ENCODE measurements at places on chromosomes 13 and 19. TPM values are rescaled to one million over a fixed set of nuclear protein-coding genes. Genes with fewer than 3 reads are reported as not detected.

- no peak for DNase-seq
- no peaks in the 10 kb centered on the region for H3K27me3 ChIP-seq
- H3K4me3 ChIP-seq: no peak overlapping the region
- H3K4me1 ChIP-seq: no peaks in the 10 kb centered on the region
- no peak overlapping the region for H3K27ac ChIP-seq
Observed at GRCh38 chr13:94259984-94260383, 219.5 kb downstream of the DCT start.

GRCh38 chr13:113897966-113898365, 34.1 kb upstream of the GAS6 start:
- no peaks in the 10 kb centered on the region for H3K36me3 ChIP-seq
- no peaks in the 10 kb centered on the region for H3K4me1 ChIP-seq
- no peak overlapping the region for H3K4me3 ChIP-seq

DNA sequence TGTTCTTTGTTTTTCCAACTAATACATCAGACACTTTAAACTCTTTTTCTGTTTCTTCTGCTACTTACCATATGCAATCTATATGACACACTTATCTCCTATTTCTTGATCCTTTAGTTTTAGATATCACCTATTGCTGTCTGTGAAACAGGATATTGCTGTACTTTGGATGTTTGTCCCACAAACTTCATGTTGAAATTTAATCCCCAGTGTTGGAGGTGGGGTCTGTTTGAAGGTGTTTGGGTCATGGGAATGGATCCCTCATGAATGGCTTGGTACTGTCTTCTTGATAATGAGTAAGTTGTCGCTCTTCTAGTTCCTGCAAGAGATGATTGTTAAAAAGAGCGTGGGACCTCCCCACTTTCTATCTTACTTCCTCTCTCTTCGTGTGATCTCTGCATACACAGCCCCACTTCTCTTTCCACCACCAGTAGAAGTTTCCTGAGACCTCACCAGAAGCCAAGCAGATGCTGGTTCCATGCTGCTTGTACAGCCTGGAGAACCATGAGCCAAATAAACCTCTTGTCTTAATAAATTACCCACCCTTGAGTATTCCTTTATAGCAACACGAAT, 244.2 kb downstream of the NHLRC3 start:
- peaks cover 16% of the 10 kb centered on the region for H3K27me3 ChIP-seq
- H3K4me1 ChIP-seq: no peaks in the 10 kb centered on the region
- H3K36me3 ChIP-seq: no peaks in the 10 kb centered on the region
- H3K27ac ChIP-seq: no peak overlapping the region

- no peak for DNase-seq
- H3K36me3 ChIP-seq: no peaks in the 10 kb centered on the region
- peaks cover 4% of the 10 kb centered on the region for H3K4me1 ChIP-seq
- H3K4me3 ChIP-seq: no peak overlapping the region
- H3K27me3 ChIP-seq: no peaks in the 10 kb centered on the region
Observed at GRCh38 chr13:100532836-100533435, 55.7 kb downstream of the GGACT start.

DNA sequence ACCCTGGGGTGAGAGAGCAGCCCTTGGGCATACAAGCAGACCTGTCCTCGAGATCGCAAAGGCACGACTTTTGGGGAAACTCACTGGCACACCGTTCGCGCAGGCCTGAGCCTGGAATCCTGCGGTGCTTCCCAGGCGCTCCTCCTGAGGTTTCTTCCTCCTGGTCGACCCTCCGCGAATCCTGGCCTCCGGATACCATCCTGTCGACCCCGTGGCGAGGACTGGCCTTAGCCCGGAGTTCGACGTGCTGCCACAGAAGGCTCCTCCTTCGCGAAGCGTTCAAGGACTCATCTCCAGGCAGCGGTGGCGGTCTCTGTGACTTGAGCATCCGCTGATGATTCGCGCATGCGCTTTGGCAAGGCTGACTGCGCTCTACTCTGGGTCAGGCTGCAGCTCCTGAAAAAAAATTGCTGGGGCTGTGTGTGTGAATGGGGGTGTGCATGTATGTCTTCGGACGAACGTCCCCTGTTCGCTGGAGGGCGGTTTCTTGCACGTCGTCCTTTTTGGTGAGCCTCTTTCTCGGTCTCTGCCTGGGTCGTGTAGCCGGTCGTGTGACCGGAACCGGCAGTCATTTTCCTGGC, 64.4 kb upstream of the ZNF527 start:
- no peaks in the 10 kb centered on the region for H3K27me3 ChIP-seq
- peaks cover 3% of the 10 kb centered on the region for H3K36me3 ChIP-seq
- no peak for DNase-seq
- no peaks in the 10 kb centered on the region for H3K4me1 ChIP-seq
- H3K4me3 ChIP-seq: no peak overlapping the region
- H3K27ac ChIP-seq: no peak overlapping the region

DNA sequence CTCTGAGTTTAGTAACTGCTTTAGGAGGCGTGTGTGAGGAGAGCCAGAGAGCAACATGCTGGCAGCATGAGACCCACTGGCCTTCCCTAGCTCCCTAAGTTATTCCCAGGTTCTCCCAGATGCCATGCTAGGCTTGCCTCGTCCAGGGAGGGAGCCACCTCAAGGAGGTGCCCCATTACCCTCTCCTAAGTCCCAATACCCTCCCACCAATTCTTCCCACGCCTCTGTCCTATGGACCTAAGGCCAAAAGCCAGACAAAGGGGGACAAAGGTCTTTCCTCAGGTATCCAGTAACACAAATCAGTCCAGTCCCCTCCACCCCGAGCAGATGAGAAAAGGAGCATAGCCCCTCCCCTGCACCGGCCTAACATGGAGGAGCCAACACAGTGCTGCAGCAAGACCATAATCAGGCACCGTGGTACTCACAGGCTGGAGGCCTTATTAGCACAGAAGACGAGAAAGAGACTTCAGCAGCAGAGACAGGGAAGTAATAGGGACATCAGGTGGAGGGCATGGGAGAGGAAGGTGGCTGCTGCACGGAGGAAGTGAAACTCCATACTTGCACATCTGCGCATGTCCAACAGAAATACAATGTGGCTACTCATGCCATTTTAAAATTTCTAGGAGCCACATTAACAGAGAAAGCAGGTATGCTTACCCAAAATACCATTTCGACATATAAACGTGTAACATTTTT, 46.3 kb downstream of the BRD4 start:
- peaks cover 77% of the 10 kb centered on the region for H3K4me1 ChIP-seq
- peak overlapping the region; percentile 43 for H3K27ac ChIP-seq
- DNase-seq: no peak
- H3K27me3 ChIP-seq: no peaks in the 10 kb centered on the region
- H3K36me3 ChIP-seq: no peaks in the 10 kb centered on the region

DNA sequence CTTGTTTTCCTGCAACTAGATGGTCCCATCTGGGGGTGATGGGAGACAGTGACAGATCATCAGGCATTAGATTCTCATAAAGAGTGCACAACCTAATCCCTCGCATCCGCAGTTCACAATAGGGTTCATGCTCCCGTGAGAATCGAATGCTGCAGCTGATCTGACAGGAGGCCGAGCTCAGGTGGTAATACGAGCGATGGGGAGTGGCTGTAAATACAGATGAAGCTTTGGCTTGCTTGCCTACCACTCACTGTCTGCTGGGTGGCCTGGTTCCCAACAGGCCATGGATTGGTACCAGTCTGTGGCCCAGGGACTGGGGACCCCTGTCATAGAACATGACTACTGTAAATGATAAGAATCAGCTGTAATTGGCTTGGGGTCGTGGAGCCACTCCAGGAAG, 28.0 kb downstream of the WDR88 start:
- peaks cover 35% of the 10 kb centered on the region for H3K4me1 ChIP-seq
- no peak for DNase-seq
- H3K4me3 ChIP-seq: no peak overlapping the region
- peak overlapping the region; percentile 89 for H3K27ac ChIP-seq

- no peaks in the 10 kb centered on the region for H3K36me3 ChIP-seq
- no peak overlapping the region for H3K4me3 ChIP-seq
- no peak overlapping the region for H3K27ac ChIP-seq
- no peaks in the 10 kb centered on the region for H3K27me3 ChIP-seq
Observed at GRCh38 chr13:66296875-66297274, 933.3 kb downstream of the PCDH9 start.

- H3K4me3 ChIP-seq: no peak overlapping the region
- DNase-seq: no peak
- no peaks in the 10 kb centered on the region for H3K27me3 ChIP-seq
- no peaks in the 10 kb centered on the region for H3K36me3 ChIP-seq
Observed at GRCh38 chr13:41645331-41645730, 188.0 kb downstream of the RGCC start.

The ICAM5 gene
- total RNA-seq: 3.5 TPM
